ENCODE measurements at places on chromosomes 2 and 18.

- DNase-seq = no peak
Observed at GRCh38 chr2:198106621-198107385, 302.4 kb downstream of the PLCL1 start.

GRCh38 chr2:178796079-178796677 is 11.0 kb downstream of the TTN start:
- DNase-seq = no peak

- DNase-seq = no peak
Observed at GRCh38 chr18:28124131-28125029, 52.5 kb downstream of the CDH2 start.

- DNase-seq = no peak
Observed at GRCh38 chr2:69973335-69973735, 11.9 kb upstream of the ASPRV1 start.

DNA sequence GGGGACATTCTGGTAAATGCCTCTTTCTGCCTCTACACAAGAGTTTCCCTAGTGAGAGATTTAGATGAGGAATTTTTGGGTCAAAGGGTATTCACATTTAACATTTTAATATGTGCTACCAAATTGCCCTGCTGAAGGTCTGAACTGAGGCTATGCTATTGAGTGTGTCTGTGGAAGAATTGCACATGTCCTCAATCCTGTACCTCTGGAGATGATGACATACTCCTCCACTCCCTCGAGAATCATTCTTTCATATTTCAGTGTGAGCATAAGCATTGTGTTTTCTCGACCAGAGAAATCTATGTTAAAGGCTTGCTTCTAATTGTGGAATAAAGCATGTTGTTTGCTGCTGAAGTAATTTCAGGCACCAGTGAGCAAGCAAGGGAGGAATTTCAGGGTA is 110.5 kb downstream of the TSN start:
- no peak for DNase-seq

GRCh38 chr2:201358684-201359083 is 1.5 kb upstream of the FLACC1 start:
- DNase-seq = no peak

DNA sequence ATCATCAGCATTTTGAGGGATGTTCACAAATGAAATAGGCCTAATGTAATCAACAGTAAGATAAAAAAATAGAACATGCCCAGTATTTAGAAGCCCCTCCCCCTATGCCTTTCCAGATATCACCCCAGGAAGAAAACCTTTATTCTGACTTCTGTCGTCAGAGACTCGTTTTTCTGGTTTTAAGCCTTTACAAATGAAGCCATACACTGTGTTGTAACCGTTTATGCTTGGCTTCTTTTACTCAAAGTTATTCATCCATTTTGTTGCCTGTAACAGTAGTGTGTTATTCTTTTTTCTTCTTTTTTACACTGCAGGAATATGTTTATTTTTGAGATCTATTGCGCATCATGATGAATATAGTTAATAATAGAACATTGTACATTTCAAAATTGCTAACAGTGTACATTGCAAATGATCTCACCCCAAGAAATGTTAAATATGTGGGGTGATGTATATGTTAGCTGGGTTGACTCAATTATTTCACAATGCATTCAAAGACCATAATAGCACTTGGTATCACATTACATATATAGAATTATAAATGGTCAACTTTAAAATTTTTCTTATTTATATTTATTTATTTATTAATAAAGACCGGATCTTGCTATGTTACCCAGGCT is 28.1 kb upstream of the PNPT1 start:
- no peak for DNase-seq

- no peak for DNase-seq
Observed at GRCh38 chr2:164495491-164496223, 125.6 kb downstream of the GRB14 start.

GRCh38 chr18:10726198-10727068 is 200.6 kb downstream of the NAPG start:
- DNase-seq = no peak

DNA sequence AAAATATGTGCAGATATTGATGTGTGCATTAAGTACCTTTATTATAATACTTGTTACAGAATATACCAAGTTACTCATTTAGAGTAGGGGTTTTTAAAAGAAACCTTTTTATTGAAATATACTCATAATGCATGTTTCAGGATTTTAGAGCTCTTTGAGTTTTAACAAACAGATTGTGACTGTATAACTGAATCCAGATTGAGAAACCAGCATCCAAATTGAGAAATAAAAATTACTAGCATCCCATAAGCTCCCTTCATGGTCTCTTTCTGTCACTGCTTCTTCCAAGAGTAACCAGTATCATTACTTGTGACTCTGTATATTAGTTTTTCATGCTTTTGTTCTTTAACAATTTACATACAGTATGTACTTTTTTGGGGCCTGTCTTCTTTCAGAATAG is 156.9 kb downstream of the UBR3 start:
- DNase-seq = no peak

- DNase-seq = no peak
Observed at GRCh38 chr2:121075006-121075551, 209.9 kb downstream of the TFCP2L1 start.

DNA sequence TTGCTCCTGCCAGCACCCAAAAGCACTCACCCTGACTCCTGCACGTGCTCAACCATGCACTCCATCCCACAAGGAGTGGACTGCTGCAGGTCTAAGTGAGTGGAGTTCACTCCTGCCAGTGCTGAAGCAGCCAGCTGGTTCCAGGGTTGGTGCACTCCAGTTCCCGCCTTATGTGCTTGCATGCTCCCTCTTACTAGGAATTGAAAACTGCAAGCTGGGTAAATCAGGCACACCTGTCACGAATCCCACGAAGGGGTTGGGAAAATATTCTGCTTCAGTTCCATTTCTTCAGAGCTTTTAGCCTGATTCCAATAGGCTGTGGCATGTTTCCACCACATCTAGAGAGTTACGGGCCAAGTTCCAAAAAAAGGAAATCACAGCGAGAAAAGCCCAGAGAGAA is 1365.5 kb upstream of the CHAC2 start:
- no peak for DNase-seq

- no peak for DNase-seq
Observed at GRCh38 chr2:60438131-60438530, 115.3 kb downstream of the BCL11A start.

GRCh38 chr2:25528173-25528572 is 145.2 kb downstream of the DTNB start:
- no peak for DNase-seq

DNA sequence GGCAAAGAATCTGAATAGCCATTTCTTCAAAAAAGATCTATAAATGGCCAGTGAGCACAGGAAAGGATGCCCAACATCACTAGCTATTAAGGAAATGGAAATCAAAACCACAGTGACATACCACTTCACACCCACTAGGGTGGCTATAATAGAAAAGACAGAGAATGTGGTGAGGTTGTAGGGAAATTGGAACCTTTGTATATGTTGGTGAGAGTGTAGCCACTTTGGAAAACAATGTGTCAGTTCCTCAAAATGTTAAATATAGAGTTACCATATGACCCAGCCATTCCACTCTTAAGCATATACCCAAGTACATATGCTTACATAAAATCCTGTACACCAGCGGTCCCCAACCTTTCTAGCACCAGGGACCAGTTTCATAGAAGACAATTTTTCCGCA is 152.8 kb downstream of the SMAD2 start:
- no peak for DNase-seq

DNA sequence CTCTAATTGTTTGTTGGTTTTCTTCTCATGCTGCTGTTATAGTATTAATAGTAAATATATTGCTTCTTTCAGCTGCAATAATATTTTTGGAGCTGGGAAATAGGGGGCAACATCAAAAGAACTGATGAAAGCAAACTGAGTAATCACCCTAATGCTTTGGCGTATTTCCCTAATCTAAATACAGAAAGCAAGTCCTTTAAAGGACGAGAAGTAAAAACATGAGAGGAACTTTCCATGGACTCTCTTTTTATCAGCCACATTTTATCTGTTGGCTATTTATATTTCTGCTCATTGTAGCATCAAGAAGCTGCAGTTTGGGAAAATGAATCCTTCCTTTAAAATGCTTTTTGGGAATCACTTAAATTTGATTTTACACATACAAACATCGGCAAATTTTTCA is 139.9 kb upstream of the SLC8A1 start:
- no peak for DNase-seq

DNA sequence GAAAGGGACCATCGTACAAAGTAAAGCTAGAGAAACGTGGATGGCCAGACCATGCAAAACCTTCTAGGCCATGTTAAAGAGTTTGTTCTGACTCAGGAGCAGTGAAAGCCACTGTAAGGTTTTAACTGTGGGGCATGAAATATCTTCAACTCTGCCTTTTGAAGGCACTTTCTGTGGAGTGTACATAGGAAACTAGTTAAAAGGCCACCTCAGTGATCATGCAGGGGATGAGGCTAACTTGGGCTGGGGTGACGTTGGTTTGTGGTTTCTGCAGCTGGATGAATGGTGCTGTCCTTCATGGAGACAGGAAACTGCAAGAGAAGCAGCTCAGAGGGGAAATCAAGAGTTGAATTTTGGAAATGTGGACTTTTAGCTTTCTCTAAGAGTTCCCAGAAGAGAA is 190.7 kb downstream of the CDCA7 start:
- no peak for DNase-seq

DNA sequence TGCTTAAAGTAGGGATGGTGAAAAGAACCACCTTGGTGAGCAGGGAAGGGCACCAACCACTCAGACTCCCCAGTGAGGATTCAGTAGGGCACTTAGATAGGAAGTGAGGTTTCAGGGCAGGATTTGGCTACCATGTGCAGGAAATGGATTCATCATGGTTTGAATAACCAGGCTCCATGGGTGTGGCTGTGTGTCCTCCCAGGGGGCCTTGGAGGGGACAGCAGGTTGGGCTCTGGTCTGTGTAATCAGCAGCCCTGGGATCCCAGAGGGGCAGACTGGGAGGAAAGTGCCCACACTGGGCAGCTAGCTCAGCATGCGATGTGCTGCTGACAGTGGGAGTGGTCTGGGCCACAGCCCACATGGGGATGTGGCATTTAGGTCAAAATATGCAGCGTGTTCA is 224.6 kb downstream of the CELF4 start:
- DNase-seq = no peak

GRCh38 chr18:75977081-75977480 is 518.0 kb downstream of the ZNF516 start:
- DNase-seq = no peak

- DNase-seq = no peak
Observed at GRCh38 chr2:38605298-38605830, 2.6 kb upstream of the HNRNPLL start.

GRCh38 chr2:148531235-148531634 is 113.3 kb upstream of the EPC2 start:
- DNase-seq = no peak

DNA sequence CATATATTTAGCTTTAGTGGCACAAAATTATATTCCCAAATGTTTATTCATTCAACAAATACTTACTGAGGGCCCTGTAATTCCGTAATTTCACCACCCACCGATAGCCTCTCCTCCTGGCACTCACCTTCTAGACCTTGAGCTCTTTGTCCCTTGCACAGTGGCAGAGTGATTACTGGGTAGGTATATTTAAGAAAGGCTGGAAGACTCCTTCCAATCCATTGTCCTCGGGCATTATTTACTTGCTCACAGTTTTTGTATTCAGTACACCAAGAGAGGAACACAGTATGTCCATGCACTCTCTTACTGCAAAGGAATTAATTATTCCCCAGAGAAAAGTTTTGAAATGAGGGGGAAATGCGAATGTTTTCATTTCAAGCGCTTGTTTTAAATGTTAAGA is 1.1 kb upstream of the CDCA7 start:
- DNase-seq = no peak

DNA sequence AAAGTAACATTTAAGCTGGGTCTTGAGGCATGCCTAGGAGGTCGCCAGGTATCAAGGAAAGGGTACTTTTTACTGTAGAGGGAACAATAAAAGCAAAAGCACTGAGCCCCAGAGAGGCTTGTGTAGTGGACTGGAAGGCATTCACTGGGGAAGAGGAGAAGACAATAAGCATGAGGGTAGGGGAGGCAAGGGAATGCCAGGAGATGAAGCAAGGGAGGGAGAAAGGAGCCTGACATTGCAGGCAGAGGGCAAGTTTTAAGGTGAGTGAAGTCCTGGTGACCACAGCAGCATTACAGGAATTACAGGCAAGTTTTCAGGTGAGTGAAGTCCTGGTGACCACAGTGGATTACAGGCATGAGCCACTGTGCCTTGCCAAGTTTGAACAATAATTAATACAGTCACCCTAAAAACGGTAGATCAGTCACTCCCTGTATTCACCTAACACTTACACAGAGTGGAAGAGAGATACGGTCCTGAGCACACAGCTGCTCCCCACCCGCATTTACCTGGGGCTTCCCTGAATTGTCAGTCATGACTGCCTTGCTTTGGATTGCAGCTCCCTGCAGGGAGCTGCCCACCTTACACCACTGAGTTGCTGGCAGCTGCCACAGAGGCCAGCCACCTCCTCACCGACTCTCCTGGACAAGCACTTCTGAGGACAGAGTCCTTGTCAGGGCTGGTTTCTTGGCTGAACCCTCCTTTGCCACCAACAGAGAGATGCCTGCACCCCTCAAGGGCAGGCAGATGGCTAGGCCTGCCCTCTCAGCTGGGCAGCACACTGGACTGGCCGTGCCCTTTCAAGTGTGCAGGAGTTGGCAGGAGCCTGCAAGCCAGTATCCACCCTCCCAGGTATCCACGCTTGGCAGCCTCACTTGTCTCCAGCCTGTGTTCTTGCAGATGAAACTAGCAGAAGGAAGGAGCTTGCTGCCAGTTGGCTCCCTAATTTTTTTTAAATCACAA is 153.2 kb upstream of the MSH6 start:
- DNase-seq = no peak

GRCh38 chr18:12291161-12291560 is 16.9 kb upstream of the TUBB6 start:
- no peak for DNase-seq

- DNase-seq = no peak
Observed at GRCh38 chr2:120704696-120705095, 31.0 kb upstream of the GLI2 start.

- no peak for DNase-seq
Observed at GRCh38 chr2:7329465-7329864, 412.3 kb downstream of the RNF144A start.

GRCh38 chr2:152446213-152446612 is 111.2 kb downstream of the FMNL2 start:
- DNase-seq = no peak

DNA sequence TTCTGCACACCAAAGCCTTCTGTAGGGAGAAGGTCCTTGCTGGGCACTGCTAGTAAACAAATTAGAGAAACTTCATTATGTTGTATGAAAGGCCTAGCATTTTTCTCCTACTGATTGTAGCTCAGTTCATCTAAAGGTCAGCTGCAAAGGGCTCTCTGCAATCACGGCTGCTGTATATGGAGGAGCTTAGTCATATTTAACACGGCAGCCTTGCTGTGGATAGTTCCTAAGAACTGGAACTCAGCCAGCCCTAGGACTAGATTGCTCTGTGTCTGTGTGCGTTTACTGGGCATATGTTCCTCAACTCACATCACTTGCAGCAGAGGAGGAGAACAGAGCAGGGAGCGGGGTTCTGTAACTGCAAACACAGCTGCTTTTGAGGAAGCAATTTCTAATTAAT is 1103.9 kb upstream of the KLHL29 start:
- no peak for DNase-seq

GRCh38 chr2:141911485-141912066 is 219.2 kb downstream of the LRP1B start:
- DNase-seq = no peak
